ENCODE measurements at places on chromosomes 4 and X. TPM values are rescaled to one million over a fixed set of nuclear protein-coding genes. Genes with fewer than 3 reads are reported as not detected.

GRCh38 chr4:169119536-169119935 is 109.5 kb upstream of the CBR4 start:
- H3K4me1 ChIP-seq = no peaks in the 10 kb centered on the region
- H3K36me3 ChIP-seq = no peaks in the 10 kb centered on the region
- no peaks in the 10 kb centered on the region for H3K27me3 ChIP-seq
- H3K27ac ChIP-seq = no peak overlapping the region
- DNase-seq = no peak

GRCh38 chrX:25600776-25601175 is 537.4 kb upstream of the MAGEB18 start:
- H3K4me1 ChIP-seq = no peaks in the 10 kb centered on the region
- no peaks in the 10 kb centered on the region for H3K27me3 ChIP-seq
- no peak overlapping the region for H3K4me3 ChIP-seq
- no peaks in the 10 kb centered on the region for H3K36me3 ChIP-seq
- H3K27ac ChIP-seq = no peak overlapping the region
- DNase-seq = no peak

GRCh38 chr4:128308986-128309385 is 21.4 kb upstream of the PGRMC2 start:
- H3K4me1 ChIP-seq = no peaks in the 10 kb centered on the region
- no peak overlapping the region for H3K27ac ChIP-seq
- H3K4me3 ChIP-seq = no peak overlapping the region
- H3K36me3 ChIP-seq = no peaks in the 10 kb centered on the region

FAM47A gene
- total RNA-seq = not detected

DNA sequence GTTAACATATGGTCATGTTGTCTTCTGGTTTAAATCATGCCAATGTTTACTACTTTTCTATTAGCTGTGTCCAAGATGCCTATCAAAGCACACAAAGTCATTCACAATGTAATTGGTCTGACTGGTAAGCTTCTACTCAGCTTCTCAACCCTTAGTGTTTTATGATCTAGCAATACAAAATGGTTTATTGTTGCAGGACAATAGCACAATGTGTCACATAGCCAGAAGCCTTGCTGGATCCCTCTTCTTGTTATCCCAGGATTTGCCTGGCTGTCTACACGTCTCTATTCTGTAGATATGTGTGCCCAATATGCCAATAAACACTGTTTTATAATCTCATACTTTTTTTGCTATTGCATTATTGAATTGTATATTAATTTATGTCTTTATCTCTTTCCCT is 1111.0 kb upstream of the AGA start:
- no peaks in the 10 kb centered on the region for H3K27me3 ChIP-seq
- no peak overlapping the region for H3K4me3 ChIP-seq
- no peaks in the 10 kb centered on the region for H3K36me3 ChIP-seq
- H3K4me1 ChIP-seq = no peaks in the 10 kb centered on the region
- no peak overlapping the region for H3K27ac ChIP-seq

DNA sequence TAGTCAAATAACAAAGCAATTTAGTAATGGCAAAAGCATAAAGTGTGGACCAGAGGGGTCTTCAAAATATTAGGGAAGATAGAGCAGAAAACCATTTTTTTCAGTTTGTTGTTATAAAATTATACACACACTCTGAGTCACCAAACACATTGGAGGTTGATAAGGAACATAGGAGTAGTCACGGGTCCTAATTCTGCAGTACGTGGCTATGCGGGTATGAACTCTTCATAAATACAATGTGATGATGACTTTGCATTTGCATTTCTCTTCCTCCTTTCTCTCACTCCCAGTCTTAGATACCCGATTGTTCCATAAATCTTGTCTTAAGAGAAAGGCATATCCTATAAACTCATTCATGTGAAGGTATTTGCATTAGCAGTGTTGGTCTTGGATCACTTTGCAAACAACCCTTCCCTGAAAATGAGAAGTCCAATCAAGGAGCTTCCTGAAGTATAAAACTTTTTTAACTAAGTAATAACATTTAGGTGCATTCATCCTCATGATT is 223.6 kb downstream of the PALLD start:
- H3K4me1 ChIP-seq = no peaks in the 10 kb centered on the region
- H3K27ac ChIP-seq = no peak overlapping the region
- DNase-seq = no peak
- no peaks in the 10 kb centered on the region for H3K36me3 ChIP-seq
- H3K27me3 ChIP-seq = no peaks in the 10 kb centered on the region
- no peak overlapping the region for H3K4me3 ChIP-seq

ASIC5 gene
- total RNA-seq = not detected

TMEM35A gene
- total RNA-seq = not detected

GPR50 gene
- total RNA-seq = 0.26 TPM

RRH gene
- 0.15 TPM for total RNA-seq

GRCh38 chr4:7857238-7857701 is 82.4 kb downstream of the AFAP1 start:
- peaks cover 30% of the 10 kb centered on the region for H3K36me3 ChIP-seq
- H3K27ac ChIP-seq = no peak overlapping the region
- H3K27me3 ChIP-seq = no peaks in the 10 kb centered on the region
- DNase-seq = no peak
- no peak overlapping the region for H3K4me3 ChIP-seq
